ENCODE measurements at places on chromosomes 13 and 19.

DNA sequence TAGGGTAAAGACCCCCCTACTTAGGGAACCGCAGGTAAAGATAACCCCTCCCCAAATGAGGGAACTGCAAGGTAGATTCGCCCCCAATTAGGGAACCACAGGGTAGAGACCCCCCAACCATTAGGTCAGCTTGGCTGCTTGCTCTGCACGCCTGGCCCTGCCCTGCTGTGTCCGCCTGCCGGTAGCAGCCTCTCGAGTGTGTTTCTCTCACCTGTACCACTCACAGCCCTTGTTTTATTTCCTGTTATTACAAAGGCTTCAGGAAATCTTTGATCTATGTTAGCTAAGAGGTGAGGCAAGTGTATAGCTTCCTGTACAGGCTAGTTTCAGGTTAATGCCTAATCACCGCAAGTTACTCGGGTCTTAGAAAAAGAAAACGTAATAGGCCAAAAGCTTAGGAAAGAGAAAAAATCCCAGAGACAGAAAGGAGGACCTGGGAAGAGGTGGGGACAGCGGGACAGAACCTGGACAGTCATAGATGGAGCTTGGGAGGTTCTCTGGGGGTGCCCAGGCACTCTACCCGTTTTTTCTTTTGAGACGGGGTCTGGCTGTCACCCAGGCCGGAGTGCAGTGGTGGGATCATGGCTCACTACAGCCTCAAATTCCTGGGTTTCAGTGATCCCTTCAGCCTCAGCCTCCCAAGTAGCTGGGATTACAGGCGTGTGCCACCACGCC is 23.1 kb upstream of the EIF3G start:
- peak; percentile 82 for ATAC-seq

GRCh38 chr19:17340871-17341357 is 3.6 kb downstream of the GTPBP3 start:
- ATAC-seq = no peak

GRCh38 chr13:39886336-39886735 is 230.9 kb downstream of the COG6 start:
- no peak for ATAC-seq

DNA sequence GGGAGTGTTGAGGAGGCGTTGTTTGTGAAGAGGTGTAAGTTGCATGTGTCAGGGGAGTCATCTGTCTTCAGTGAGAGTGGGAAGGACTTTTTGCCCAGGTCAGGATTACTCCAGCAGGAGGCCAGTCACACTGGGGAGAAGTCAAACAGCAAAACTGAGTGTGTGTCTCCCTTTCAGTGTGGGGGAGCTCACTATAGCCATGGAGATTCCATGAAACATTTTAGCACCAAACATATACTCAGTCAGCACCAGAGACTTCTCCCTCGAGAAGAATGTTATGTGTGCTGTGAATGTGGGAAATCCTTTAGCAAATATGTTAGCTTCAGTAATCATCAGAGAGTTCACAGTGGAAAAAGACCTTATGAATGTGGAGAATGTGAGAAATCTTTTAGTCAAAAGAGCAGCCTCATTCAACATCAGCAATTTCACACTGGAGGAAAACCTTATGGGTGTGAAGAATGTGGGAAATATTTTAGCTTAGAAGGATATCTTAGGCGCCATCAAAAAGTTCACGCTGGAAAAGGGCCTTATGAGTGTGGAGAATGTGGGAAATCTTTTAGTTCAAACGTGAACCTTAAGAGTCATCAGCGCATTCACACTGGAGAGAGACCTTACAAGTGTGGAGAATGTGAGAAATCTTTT is 8.4 kb upstream of the ZNF587 start:
- no peak for ATAC-seq

DNA sequence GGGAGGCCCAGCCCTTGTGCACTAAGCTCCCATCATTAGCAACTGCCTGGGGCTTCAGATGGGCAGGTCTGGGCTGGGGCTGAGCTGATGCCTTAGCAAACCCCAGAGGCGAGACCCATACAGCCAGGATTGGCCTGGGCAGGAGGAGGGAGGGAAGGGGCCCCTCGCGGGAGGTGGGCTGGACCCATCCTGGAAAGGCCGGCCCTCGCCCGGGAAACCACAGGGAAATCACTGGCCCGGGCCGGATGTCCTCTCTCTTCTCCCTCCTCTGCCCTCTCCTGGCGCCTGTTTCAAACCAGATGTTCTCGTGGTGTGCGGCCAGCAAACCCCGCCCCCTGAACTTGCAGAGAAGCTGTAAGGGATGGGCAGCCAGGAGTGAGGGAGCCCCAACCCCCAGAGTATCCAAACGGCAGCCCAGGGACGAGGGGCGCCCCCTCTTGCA is 43.1 kb downstream of the TMEM255B start:
- no peak for ATAC-seq

DNA sequence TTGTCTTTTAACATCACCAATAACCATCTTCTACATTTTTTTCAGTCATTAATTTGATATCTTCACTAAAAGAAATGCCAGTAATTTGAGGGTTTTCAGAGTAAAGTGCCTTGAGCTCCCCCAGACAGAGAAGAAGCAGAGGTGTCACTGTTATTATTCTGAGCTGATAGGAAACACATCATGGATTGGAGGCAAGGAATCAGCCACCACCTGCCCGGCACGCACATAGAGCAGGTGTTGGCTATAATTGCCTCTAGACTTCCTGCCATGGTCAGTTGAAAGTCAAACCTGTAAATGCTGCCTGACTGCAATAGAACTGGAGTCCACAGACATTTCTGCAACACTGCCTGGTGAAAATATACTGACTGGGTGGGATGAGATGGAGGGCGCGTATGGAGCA is 776.6 kb downstream of the UQCRFS1 start:
- ATAC-seq = no peak

DNA sequence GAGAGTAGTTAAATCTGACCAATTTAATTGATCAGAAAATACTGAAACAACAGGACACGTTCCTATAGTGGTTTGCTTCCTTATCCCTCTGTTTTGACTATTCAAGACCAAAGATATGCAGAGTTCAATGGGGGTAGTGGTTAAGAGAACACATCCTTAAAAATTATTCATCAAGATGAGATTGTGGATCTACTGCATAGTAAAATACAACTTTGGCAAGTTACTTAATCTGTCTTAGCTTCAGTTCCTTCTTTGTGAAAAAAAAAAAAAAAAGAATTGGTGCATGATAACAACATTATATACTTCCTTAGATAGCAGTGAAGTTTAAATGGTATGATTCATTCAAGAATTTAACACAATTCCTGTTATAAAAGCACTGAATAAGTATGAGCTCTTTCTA is 552.1 kb downstream of the DCT start:
- ATAC-seq = no peak

DNA sequence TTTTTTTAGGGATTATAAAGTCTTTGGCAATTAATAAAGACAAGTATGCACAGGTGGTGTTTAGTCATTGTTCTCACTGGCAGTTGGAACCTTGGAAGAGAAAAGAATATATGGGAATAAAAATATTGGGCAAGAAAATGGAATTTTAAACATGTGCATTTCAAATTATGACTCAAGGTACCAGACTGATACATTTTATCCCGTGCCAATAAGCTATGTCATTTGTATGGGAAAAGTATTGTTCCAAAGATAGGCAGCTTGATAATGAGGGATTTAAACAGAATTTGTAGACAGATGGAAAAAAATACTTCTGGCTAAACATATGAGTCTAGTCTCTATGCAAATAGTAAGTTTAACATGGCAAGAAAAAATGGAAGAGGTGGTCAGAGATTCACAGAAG is 169.5 kb upstream of the UFM1 start:
- ATAC-seq = no peak

GRCh38 chr13:38784036-38784880 is 97.4 kb downstream of the FREM2 start:
- no peak for ATAC-seq

DNA sequence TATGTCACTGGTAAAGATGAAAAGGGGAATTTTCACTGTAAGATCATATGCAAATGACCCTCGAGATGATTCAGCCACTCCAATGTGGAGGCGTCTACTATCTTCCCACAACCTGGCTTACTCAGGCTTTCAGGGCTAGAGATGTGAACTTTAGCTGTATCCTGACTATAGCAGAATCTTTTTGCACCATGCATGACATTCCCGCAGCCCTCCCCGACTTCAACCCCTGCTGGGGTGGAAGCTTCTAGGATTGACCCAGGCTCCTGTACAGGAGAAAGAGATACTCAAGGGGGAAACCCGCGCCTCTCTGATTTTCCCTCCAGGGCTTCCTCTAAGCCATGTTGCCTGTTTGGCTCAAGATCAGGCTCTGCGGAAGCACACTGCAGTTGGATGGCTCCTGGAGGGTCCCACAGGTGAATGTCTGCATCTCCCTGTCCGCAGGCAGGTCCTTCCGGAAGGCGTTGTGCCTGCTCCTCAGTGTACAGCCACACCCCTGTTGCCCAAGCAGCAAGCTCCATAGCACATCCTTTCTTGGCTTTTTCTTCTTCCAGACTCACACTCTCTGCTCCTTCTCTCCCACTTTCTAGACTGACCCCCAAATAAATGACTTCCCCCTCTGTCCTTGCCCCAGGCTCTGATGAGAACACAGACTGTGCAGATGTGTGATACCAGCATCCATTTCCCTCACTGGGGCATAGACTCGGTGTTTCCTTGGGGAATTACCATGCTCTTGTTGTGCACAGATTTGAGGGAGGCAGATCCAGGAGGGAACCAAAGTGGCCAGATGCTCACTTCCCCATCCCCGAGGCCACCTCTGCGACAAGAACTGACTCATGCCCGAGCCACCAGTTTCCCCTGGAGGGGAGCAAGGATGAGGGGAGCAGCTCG is 29.1 kb upstream of the POP4 start:
- ATAC-seq = peak; percentile 95

GRCh38 chr19:3080286-3080685 is 13.9 kb upstream of the GNA11 start:
- no peak for ATAC-seq

DNA sequence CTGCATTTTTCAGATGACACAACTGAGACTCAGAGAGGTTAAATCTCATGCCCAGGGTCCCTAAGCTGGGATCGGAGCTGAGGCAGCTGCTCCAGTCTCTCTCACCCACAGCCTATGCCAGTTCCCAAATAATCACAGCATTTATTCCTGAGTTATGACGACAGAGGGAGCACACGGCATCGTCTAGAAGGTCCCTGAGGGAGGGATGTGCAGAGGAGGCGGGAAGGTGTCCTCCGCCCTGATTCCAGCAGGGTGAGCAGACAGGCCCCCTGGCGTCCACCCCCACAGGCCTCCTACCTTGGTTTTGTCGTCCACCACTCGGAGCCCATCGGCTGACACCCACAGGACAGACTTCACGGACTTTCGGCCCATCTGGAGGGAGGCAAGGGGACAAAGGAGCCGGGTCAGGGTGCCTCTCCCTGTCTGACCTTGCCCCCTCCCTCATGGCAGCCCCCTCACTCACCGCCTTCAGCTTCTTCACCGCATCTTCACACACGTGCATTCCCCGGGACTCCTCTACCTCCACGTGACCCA is 8.0 kb downstream of the NUMBL start:
- no peak for ATAC-seq

DNA sequence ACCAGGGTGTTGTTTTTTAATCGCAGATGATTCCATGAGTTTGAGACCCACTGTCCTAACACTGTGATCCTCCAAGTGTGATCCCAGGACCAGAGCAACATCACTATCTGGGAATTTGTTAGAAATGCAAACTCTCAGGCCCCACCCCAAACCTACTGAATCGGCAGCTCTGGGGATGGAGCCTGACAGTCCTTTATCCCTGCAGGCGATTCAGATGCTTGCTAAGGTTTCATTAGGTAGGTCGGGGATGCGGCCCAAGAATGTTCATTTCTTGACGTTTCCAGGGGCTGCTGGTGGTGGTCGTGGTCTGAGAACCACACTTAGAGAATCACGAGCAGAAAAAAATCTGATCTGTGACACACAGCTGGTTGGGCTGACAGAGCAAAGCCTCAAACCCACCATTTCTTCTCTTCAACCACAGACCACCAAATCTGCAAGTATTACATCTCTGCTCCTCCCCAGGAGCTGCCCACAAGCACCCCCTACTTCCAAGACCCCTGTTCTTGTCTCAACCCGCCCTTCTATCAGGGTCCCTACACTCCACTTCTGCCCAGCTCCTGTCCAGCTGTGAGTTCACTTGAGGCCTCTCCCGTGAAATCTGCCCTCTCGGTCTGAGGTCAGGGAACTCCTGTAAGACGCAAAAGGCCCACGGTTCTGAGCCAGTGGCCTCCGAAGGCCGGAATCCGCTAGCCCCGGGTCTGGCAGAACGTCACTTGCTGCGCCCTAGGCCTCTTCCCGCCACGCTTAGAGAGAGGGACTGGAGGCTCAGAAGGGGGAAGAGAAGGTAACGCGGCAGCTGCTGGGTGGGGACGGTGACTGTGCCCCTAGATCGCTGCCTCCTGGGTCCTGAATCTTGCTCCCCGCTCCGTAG is 1.1 kb upstream of the FARP1 start:
- ATAC-seq = no peak

GRCh38 chr13:30675717-30676116 is 58.0 kb downstream of the USPL1 start:
- ATAC-seq = no peak

GRCh38 chr13:104043184-104043583 is 977.0 kb upstream of the SLC10A2 start:
- no peak for ATAC-seq

- ATAC-seq = no peak
Measured at GRCh38 chr13:75645141-75645540, 9.0 kb downstream of the LMO7 start.

DNA sequence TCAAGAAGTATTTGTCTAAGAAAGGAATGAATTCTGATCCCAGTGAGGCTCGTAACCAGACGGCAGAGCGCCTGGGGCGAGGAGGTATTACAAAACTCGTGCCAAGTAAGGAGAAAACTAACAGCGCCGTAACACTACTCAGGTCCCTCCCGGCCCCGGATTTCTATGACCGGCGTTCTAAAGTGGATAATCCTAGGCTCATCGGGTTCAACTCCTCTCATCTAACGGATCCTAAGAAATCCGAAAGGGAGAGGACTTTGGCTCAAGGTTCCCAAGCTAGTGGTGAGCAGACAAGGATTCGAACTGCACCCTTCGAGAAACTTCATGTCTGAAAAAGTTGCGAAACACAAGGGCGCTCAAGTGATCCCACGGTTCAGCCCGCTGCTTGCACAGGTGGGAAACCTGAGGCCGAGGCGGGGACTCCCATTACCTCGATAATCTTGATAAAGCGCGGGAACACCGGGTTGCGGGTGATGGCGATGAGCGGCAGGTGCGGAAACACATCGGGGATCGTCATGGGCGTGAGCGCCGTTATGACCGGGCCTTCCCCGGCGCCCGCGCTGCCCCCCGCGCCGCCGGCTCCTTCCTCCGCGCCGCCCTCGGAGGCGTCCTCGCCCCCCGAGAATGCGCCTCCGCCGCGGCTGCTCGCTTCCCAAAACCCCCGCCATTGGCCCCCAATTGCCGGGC is 529 bp downstream of the LONP1 start:
- no peak for ATAC-seq

GRCh38 chr13:43472980-43473379 is 313.8 kb downstream of the ENOX1 start:
- no peak for ATAC-seq
